Fibroblast of lung (primary cell): ENCODE measurements at places on chromosomes 6 and 20. TPM values are rescaled to one million over a fixed set of nuclear protein-coding genes. Genes with fewer than 3 reads are reported as not detected.

DNA sequence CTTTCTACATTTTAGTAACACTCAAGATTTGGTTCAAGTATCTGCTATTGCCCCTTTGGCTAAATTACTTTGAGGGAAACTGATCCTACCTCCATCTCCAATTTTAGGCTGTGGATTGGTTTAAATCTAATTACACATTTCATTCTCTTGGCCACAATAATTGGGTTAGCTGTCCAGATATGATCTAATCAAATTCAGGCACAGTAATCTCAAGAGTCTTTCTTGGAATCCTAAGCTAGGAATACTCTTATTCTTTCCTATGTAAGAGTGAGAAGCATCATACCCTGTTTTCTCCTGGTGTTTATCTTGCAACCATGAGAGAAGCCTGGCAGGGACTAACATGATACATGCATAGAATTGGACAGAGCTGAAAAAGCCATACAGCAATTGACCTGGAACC is 300.4 kb upstream of the MARCKS start:
- DNase-seq = no peak

- peak; percentile 52 for DNase-seq
Observed at GRCh38 chr6:139567095-139567494, 192.6 kb upstream of the CITED2 start.

Gene PPP1R16B
- under 0.01 TPM in 2 replicates for total RNA-seq

DNA sequence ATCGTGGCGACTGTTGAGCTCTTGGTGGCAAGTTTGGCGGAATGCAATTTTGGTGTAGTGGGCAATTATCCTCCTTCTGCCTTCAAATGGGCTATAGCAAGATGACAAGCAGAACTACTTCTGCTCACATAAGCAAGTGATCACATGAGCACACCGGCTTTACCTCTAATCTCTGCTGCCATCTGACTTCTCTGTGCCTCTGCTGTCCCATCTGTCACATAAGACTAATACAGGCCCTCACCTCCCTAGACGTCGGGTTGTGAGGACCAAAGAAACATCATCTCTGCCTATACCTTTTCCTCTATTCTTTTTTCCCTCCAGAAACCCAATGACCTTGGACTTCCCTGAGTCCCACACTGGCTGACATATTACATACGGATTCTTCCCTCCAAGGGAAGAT is 13.3 kb upstream of the WTAP start:
- no peak for DNase-seq

GRCh38 chr20:58268421-58268821 is 40.0 kb upstream of the ANKRD60 start:
- DNase-seq = no peak

Gene RIMS4
- under 0.01 TPM in 2 replicates for total RNA-seq

DNA sequence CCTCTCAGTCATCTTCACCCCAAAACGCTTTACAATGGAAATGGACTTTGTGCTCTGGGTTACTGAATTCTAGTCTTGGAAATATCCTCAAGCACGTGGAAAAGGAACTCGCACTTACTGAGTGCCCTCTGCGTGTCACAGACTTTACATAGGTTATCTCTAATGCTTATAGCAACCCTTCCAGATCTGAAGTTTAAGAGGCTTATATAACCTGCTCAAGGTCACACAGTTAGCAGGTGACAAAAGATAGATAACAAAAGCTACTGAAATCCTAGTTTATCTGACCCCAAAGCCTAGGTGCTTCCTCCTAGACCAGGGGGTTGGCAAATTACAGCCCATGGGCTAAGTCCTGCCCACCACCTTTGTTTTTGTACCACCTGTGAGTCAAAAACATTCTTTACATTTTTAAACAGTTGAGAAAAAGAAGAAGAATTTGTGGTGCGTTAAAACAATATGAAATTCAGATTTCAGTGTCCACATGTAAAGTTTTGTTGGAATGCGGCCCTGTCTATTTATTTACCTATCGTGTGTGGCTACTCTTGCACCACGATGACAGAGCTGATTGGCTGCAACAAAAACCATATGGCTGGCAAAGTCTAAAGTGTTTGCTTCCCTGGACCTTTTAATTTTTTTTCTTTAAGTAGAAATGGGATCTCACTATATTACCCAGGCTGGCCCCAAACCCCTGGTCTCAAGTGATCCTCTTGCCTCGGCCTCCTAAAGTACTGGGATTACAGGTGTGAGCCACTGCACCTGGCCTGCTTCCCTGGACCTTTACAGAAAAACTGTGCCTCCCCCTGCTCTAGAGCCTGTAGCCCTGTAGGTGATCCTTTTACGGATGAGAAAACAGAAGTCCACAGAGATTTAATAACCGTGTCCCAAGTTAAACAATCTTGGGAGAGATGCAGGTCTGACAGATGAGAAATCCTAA is 110.2 kb upstream of the RREB1 start:
- no peak for DNase-seq
